ENCODE measurements at places on chromosomes 12 and 14. TPM values are rescaled to one million over a fixed set of nuclear protein-coding genes. Genes with fewer than 3 reads are reported as not detected.

PLCZ1 gene
- polyA plus RNA-seq = not detected

ARPC3 gene
- polyA plus RNA-seq = 452 TPM

CACNA1C gene
- polyA plus RNA-seq = 22.1 TPM

NPFF gene
- 5.1 TPM for polyA plus RNA-seq
